ENCODE measurements at places on chromosomes 12 and 14.

GRCh38 chr14:39034481-39035296 lies 68.3 kb downstream of the SEC23A start:
- DNase-seq: no peak

- no peak for DNase-seq
Measured at GRCh38 chr14:29273513-29273912, 506.9 kb downstream of the FOXG1 start.

DNA sequence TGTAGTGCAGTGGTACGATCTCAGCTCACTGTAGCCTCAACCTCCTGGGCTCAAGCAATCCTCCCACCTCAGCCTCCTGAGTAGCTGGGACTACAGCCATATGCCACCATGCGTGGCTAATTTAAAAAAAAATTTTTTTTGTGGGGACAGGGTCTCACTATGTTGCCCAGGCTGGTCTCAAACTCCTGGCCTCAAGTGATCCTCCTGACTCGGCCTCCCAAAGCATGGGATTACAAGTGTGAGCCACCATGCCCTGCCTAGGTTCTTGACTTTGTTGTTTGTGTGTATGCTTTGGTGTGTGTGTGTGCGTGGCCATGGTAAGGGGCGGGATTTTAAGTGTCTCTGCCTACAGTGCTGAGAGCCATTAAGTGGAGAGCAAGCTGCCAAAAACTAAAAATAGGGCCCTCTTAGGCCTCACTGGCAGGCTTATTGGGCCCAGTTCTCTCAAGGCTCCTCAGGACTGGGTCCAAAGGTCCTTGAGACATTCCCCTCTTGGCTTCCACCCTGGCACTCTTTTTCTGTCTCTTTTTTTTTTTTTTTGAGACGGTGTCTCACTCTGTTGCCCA lies 5.1 kb downstream of the COX14 start:
- DNase-seq: no peak

DNA sequence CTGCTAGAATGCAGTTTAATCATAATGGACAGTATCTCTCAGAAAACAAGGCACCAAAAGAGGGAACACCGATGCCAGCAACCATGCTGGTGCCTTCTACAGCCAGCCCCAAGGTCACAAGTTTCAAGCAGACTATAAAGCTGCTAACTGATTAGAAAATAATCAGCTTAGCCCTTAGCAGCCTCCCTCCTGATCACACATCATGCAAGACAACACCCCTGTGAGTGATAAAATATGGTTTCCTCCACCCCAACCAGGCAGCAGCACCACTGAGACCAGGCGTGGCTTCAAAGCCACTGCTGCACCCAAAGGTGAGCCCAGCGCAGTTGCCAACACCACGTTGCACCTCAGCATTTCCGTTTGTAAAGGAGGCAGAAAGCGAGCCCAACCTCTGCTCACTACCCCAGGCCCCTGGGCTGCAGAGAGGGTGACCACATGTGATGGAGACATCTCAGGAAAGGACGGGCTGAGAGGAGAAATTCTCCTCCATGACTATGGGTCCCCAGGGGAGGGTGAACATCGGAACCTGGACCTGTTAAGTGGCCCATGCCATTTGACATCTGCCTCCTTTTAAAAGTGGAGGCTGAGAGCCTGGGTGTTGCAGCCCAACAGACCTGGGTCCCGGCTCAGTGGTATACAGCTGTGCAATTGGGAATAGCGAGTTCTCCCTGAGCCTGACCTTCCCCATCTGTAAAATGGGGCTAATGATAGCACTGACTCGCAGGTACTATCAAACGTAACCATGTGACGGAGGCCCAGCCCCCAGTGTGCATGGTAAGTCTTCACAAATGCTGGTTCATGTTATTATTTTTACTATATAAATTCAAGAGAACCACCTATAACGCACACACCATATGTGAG lies 11.5 kb downstream of the ZFP36L1 start:
- DNase-seq: no peak

DNA sequence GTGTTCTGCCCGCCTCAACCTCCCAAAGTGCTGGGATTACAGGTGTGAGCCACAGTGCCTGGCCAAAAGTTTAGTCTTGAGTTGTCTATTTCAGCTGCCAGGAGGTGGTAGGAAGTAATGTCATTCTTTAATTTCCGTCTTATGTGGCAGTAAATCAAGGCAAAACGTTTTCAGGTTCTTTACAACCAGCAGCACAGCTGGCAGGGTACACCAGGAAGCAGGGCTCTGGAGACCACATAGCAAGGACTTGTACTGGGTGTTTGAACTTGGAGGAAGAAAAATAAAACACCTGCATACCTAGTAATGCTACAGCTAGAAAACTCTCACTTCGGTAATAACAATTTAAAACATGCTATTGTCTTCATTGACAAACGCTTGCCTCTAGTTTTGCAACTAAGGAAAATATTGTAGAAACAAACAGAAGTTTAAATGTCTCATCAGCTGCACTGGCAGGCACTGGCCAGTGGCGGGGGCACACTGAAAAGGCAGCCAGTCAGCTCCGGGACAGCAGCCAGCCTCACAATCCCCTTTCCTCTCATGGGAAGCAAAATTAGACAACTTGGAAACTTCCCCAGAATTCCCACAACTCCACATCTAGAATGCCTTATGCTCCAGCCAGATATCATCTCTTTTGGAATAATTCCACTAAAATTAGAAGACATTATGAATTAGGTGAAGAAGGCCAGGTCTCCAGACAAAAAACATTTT lies 72.2 kb downstream of the CLIP1 start:
- DNase-seq: no peak

GRCh38 chr12:65392491-65392890 lies 114.0 kb downstream of the MSRB3 start:
- no peak for DNase-seq

- no peak for DNase-seq
Measured at GRCh38 chr14:32166029-32166428, 35.8 kb upstream of the RNU6-7 start.

GRCh38 chr12:76643438-76643837 lies 83.9 kb upstream of the OSBPL8 start:
- DNase-seq: no peak

DNA sequence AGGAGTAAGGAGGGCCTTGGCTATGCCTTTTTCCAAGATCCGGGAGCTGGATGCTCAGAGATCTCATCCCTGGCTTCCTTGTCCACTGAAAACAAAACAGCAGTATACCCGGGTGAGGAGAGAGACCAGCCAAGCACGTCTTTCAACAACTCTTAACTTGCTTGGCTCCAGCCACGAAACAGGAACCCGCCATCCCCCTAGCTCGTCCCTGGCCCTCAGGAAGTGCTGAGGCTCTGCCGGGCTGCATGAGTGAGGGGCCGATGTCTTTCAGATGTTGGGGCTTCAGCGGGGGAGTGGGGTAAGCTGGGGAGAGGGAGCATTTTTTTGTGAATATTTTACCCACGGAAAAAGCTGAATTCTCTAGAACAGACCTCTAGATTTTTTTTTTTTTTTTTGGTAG lies 231.1 kb downstream of the CACNA1C start:
- no peak for DNase-seq

- DNase-seq: no peak
Measured at GRCh38 chr12:129305851-129306250, 452.6 kb downstream of the GLT1D1 start.

GRCh38 chr14:32205554-32205953 lies 2.5 kb upstream of the RNU6-8 start:
- DNase-seq: no peak

DNA sequence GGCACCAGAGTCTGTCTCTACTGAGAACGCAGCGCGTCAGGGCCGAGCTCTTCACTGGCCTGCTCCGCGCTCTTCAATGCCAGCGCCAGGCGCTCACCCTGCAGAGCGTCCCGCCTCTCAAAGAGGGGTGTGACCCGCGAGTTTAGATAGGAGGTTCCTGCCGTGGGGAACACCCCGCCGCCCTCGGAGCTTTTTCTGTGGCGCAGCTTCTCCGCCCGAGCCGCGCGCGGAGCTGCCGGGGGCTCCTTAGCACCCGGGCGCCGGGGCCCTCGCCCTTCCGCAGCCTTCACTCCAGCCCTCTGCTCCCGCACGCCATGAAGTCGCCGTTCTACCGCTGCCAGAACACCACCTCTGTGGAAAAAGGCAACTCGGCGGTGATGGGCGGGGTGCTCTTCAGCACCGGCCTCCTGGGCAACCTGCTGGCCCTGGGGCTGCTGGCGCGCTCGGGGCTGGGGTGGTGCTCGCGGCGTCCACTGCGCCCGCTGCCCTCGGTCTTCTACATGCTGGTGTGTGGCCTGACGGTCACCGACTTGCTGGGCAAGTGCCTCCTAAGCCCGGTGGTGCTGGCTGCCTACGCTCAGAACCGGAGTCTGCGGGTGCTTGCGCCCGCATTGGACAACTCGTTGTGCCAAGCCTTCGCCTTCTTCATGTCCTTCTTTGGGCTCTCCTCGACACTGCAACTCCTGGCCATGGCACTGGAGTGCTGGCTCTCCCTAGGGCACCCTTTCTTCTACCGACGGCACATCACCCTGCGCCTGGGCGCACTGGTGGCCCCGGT lies at the start of gene PTGDR:
TSS of gene PTGDR (plus strand) at position 198 of the 778 bp plus-strand sequence. CDS start at position 315, 117 bp downstream.
- no peak for DNase-seq

DNA sequence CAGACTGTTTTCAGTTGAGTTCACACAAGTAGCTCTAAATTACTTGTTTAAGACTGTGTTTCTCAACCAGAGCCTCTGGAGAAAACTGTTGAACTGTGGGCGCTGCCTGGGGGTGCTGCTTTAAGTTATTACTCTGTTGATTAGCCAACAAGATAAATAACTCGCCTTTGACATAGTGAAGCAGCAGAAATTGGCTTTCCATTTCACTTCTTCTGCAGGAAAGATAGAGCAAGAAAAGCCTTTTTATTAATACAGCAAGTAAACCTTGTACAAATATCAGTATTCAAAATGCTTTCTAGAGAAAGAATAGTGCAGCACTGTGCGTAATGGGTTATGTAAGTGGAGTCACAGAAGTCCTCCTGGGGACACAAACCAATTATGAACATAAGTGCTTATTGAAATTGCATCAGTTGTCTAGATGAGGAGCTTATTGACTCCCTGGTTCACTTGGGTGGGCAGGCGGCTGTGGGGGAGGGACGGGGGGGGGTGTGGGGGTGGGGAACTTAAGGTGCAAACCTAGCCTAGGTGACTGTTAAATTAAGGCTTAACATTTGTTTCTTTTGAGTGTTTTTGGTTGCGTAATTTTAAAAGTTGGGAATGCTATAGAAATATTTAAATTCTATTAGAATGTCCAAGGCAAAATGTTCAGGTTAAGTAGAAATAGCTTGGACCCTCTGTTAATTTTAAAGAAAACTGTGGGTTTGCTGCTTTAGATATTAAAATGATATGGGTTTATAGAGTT lies 6.3 kb downstream of the FRS2 start:
- DNase-seq: no peak

DNA sequence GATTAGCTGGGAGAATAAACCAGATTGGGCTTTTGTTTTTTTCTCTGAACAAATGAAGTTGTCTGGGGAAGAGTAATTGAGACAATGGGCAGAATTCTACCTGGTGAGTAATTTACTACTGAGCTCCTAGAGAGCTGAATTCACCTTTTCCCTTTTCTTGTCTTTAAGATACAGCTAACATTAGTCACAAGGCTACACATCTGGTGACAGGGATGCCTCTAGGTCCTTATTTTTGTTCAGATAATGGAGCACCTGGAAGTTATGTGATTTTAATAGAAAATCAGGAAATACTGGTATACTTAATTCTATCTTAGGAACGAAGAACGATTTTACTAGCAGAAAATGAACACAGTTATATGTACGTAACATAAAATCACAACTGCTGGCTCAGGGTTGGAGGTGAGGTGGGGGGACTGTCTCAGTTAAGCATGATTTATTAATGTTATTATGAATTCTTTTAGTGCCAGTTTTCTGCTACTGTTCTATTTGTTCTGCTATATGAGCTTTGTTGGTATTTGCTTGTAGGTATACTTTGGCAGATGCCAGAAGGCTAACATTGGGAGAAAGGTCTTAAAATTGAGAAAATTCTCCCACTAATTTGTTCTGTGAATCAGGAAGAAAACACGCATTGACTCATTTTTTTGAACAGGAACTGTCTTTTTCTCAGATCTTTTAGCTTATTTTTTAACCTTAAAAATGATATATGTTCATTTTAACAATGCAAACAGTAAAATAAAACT lies 482.7 kb upstream of the RGS6 start:
- no peak for DNase-seq

GRCh38 chr14:76267322-76268046 lies 108.5 kb upstream of the ESRRB start:
- DNase-seq: no peak

DNA sequence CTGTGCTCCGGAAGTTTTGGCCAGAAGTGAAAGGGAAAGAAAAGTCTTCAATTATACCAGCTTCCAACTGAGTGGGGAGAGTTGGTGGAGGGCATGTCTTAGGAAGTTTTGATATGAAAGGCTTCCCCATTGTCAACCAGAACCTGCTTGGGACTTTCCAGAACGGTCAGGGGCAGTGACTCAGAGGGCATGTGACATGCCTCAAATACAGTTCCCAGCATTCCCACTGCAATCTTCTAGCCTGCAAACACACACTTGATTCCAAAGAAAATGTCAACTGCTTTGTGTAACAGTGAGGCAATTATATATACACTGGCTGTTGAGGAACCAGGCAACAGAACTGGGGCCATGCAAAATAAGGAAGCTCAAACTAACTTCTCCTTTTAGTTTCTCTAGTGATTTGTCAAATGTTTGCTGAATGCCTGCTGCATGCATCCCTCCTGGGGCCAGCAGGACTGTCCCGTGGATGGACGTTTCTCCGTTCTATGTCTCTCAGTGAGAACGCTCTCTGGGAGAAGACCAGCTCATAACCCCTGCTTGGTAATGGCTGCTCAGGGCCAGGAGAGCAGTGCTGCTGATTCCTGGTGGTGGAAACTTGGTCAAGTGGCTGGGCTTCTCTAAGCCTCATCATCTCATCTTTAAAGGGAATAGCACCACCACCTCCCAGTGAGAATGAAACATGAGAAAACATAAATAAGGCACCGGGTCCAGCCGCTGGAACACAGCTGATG lies 18.3 kb downstream of the SLC25A47 start:
- DNase-seq: no peak

DNA sequence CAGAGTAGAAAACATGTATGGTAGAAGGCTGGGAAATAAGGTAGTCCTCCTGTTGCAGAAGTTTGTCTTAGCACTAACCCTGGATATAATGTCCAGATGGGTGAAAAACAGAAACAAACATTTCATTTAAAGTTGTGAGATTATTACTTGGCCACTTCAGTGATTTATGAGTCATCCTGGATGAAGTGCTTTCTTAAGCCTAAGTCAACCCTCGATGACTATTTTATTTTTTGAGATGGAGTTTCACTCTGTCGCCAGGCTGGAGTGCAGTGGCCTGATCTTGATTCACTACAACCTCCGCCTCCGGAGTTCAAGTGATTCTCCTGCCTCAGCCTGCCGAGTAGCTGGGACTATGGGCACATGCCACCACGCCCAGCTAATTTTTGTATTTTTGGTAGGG lies 10.2 kb downstream of the DLST start:
- no peak for DNase-seq

DNA sequence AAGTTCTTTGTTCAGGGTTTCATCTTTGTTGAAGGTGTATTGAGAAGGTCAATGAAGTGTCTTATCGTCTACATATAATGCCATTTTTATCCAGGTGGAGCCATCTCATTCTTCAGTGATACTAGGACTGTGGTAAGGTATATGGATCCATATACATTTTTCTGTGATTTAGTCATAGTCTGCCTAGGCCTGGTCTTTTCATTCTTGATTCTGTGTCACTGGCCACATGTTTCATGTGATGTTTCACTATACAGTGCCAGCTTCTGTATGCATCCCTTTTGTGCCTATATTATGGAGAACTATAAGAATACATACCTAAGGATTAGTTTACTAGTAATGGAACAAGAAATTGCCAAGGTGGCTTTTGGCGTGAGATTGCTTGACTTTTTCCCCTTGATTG lies 40.5 kb downstream of the VEZT start:
- no peak for DNase-seq

GRCh38 chr14:77041881-77042545 lies 13.5 kb upstream of the IRF2BPL start:
- DNase-seq: no peak
